ENCODE measurements at places on chromosomes 3 and 15.

- H3K36me3 ChIP-seq: no peaks in the 10 kb centered on the region
- no peak overlapping the region for H3K27ac ChIP-seq
- H3K27me3 ChIP-seq: no peaks in the 10 kb centered on the region
- no peak for DNase-seq
- H3K4me3 ChIP-seq: no peak overlapping the region
- H3K4me1 ChIP-seq: peaks cover 5% of the 10 kb centered on the region
Observed at GRCh38 chr3:13496879-13497278, 16.8 kb downstream of the HDAC11 start.

GRCh38 chr3:39255503-39256325, 24.1 kb downstream of the CX3CR1 start:
- H3K27ac ChIP-seq: no peak overlapping the region
- no peaks in the 10 kb centered on the region for H3K27me3 ChIP-seq
- H3K4me3 ChIP-seq: no peak overlapping the region

DNA sequence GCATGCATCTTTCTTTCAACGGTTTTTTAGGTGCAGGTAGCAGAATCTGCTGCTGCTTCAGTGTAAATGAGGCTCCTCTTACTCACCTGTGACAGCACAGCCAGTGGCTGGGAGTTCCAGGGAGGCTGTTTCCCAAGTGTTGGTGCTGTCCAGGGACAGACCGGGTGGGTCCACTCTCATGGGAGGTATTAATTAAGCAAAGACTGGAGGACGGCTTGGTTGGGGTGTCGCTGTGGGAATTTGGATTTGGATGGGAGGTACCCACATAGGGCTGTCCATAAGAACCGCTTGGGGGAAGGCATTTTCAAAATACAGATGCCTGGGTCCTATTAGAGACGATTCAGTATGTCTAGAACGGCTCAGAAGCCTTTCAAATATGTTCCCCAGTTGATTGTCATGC, 42.9 kb downstream of the SV2B start:
- no peaks in the 10 kb centered on the region for H3K4me1 ChIP-seq
- H3K27me3 ChIP-seq: no peaks in the 10 kb centered on the region
- no peak overlapping the region for H3K4me3 ChIP-seq
- no peak for DNase-seq
- H3K27ac ChIP-seq: no peak overlapping the region

GRCh38 chr15:96460106-96460505, 129.6 kb downstream of the NR2F2 start:
- DNase-seq: no peak
- no peaks in the 10 kb centered on the region for H3K27me3 ChIP-seq
- no peak overlapping the region for H3K27ac ChIP-seq
- H3K4me3 ChIP-seq: no peak overlapping the region
- no peaks in the 10 kb centered on the region for H3K4me1 ChIP-seq

DNA sequence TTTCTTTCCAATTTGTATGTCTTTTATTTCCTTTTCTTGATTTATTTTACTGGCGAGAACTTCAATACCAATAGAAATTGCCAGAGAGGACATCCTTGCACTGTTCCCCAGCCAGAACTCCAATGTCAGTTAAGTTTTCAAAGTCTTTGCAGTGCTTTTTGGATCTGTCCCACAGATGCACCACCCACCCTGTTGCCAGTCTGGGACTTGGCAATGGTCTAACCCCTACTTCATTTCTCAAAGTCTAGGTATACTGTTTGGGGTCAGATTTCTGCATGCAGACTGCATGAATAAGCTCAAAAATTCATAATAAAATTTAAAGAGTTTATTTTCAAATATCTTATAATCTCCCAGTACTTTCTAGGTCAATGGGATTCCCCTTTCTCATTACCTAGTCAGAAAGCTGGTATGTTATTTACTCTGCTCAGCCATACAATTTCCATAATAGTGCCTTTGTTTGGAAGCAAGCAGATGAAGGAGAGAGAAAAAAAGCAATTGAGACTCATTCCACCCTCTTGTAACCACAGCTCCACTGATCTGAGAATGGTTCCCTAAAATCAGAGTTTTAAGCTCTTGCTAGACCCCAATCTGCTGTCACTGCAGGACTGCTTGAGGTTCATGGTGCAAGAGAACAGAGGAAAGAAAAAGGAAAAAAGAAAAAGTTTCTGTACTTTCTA, 125.9 kb upstream of the PLXND1 start:
- no peak overlapping the region for H3K4me3 ChIP-seq
- H3K36me3 ChIP-seq: no peaks in the 10 kb centered on the region
- no peak for DNase-seq

DNA sequence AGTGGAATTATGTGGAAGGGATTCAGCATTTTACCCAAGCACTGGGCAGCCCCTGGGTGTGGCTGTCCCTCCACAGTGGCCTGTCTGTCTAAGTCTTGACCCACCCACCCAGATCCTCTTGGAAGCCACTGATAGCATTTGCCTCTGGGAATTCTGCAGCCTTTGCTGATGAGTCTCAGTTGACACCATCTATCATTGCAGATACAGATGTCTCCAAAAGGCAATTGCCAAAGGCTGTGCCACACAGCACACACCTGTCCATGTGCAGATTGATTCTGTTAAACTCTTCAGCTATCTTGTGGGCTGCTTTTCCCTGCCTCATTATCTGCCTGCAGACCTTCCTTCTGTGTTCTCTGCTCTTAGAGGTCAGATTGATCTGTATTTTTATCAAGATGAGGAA, 18.1 kb downstream of the CX3CR1 start:
- no peak overlapping the region for H3K27ac ChIP-seq
- H3K4me3 ChIP-seq: no peak overlapping the region
- peaks cover 4% of the 10 kb centered on the region for H3K4me1 ChIP-seq
- no peaks in the 10 kb centered on the region for H3K27me3 ChIP-seq

- H3K4me3 ChIP-seq: no peak overlapping the region
Observed at GRCh38 chr3:120477781-120478180, 27.0 kb upstream of the FSTL1 start.

All from thoracic aorta (tissue), 2 donors.